AG10803 (cell line): ENCODE measurements at places on chromosomes 13 and 19.

GRCh38 chr19:39749981-39750380 is 12.2 kb upstream of the CLC start:
- DNase-seq, result no peak

- DNase-seq, result peak; percentile 29
Observed at GRCh38 chr19:5826531-5827341, 12.8 kb downstream of the FUT6 start.

GRCh38 chr19:35442091-35442490 is 6.0 kb upstream of the FFAR2 start:
- DNase-seq, result no peak

GRCh38 chr13:66482836-66483235 is 747.3 kb downstream of the PCDH9 start:
- DNase-seq, result no peak

DNA sequence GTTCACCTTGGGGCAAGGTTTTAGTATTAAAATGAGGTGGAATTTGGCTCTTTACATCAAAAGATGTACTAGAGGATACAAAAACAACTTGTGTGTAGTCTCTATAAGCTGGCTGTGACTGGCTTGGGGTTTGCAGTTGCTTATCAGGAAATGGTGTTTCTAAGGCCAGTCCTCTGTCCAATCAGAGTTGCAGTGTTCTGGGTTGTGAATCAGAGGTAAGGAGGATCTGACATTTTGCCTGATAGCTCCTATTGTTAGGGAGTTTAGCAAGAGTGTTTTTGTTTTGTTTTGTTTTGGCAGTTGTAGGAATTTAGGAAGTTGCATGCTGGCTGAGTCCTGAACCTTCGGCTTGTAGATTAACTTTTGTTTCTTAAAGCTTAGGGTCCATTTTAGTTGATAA is 20.1 kb upstream of the ESD start:
- DNase-seq, result no peak

DNA sequence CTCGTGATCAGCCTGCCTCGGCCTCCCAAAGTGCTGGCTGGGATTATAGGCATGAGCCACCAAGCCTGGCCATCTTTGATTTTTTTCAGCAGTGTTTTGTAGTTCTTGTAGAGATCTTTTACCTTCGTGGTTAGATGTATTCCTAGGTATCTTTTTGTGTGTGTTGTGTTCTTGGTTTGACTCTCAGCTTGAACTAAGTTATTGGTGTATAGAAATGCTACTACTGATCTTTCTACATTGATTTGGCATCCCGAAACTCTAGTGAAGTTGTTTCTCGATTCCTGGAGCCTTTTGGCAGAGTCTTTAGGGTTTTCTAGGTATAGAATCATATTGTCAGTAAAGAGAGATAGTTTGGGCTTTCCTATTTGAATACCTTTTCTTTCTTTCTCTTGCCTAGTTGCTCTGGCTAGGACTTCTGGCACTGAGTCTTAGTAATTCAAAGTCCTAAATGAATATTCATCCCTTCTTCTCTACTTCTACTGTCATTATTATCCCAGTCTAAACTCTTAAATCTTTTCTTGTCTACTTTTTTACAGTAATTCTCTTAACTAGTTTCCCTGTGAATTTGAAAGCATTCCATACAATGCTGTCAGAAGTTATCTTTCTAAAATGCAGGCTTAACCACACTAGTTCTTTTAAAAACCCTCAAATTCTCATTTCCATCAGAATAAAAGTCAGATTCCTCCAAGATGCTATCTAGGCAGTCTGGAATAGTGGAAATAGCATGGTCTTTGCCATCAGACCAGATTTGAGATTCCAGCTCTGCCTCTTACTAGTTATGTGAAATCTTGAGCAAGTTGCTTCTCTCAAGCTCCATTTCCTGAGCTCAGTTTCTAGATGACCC is 7.0 kb downstream of the GPR18 start:
- DNase-seq, result peak; percentile 13

DNA sequence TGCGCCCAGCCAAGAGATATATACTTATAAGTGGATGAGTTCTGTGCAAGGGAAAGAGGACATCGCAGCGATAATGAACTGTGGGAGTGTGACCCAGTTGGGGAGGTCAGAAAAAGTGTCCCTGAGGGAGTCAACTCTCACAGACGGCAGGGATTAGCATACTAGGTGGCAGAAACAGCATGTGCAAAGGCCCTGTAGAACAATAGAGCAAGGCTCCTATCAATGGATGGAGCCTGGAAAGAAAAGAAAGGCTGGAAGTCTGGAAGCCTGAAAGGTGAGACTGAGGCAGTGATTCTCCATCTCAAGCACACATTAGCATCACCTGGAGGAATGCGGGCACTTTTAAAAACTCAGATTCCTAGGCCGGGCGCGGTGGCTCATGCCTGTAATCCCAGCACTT is 21.4 kb upstream of the TNFSF14 start:
- no peak for DNase-seq

DNA sequence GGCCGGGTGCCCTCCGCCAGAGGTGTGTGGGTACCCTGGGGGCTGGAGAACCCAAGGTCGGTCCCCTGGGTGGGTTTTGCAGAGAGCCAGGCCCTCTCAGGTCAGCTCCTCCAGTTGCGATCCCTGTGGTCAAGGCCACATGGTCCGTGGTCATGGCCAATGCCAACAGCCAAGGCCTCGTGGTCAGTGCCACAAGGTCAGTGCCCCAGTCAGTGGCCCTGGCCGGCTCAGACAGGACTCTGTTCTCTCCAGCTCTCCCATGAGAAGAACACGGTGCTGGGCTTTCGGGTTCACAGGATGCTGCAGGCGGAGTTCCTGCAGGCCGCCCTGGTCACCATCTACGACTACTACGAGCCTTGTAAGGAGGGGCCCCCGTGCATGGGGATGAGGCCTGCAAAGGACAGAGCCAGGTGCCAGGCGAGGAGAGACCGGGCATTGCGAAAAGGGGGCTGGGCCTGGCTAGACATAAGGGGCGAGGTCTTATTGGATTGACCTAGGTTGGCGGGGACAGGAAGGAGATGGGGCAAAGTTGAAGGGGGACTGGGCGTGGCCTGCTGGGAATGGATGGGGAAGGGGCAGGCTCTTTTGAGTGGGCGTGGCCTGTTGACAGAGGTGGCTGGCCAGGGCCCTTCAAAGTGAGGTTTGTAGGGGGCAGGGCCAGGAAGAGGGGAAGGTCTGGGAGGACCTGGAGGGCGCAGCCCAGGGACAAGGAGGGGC is 15.2 kb upstream of the SHFL start:
- DNase-seq, result no peak

- no peak for DNase-seq
Observed at GRCh38 chr13:80374444-80374843, 33.5 kb upstream of the SPRY2 start.

DNA sequence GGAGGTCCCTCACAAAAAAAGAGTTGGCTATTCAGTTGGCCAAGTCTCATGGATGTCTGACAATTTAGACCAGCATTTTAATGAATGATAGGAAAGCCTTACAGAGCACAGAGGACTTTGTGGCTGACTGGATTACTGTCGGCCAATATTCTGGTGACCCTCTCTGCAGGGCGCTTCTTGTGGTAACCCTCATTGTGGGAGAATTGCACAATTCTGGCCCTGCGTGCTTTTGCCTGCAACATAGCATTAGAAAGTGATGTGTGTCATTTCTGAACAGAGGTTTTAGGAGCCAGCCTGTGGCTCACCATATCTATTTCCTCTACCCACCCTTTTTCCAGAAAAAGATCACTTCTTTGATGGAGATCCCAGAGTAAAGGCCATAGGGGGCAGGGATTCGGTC is 71.4 kb downstream of the EFNB2 start:
- DNase-seq, result no peak

DNA sequence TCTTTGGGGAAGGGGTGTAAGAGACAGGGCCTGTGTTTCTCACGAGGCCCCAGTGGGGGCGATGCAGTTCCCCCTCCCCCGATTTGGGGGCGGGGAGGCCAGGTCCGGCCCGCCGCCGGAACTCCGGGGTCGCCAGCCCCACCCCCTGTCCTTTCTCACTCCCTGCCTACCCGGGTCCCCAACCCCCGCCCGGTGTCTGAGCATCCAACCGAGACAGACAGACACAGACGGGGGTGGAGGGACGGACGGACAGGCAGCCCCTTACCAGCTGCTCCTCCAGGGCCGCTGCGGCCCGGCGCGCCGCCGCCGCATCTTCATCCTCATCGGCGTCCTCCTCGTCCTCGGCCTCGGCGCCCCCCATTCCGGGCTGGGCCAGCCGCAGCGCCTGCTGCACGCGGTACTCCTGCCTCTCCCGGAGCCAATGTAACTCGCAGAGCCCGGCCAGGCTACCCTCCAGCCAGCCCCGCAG is 397 bp downstream of the DACT3 start:
- no peak for DNase-seq

GRCh38 chr13:40910324-40911050 is 108.6 kb downstream of the ELF1 start:
- DNase-seq, result peak; percentile 2

GRCh38 chr19:51140441-51140840 is 1.7 kb upstream of the SIGLEC7 start:
- DNase-seq, result no peak

- DNase-seq, result no peak
Observed at GRCh38 chr19:49338691-49339300, 3.6 kb downstream of the CD37 start.
